ENCODE measurements at places on chromosomes 6 and 20. TPM values are rescaled to one million over a fixed set of nuclear protein-coding genes. Genes with fewer than 3 reads are reported as not detected.

Gene TDP2
- total RNA-seq: 61.1 TPM

Gene NKAIN4
- 18.9 TPM for total RNA-seq

Gene BANF2
- total RNA-seq: not detected

Gene GJA1
- 374 TPM for total RNA-seq

Gene COL11A2
- total RNA-seq: 10.2 TPM

Data from dorsolateral prefrontal cortex (tissue), 122 donors.